NCI-H187 (cell line): ENCODE measurements at places on chromosomes 6 and 20.

DNA sequence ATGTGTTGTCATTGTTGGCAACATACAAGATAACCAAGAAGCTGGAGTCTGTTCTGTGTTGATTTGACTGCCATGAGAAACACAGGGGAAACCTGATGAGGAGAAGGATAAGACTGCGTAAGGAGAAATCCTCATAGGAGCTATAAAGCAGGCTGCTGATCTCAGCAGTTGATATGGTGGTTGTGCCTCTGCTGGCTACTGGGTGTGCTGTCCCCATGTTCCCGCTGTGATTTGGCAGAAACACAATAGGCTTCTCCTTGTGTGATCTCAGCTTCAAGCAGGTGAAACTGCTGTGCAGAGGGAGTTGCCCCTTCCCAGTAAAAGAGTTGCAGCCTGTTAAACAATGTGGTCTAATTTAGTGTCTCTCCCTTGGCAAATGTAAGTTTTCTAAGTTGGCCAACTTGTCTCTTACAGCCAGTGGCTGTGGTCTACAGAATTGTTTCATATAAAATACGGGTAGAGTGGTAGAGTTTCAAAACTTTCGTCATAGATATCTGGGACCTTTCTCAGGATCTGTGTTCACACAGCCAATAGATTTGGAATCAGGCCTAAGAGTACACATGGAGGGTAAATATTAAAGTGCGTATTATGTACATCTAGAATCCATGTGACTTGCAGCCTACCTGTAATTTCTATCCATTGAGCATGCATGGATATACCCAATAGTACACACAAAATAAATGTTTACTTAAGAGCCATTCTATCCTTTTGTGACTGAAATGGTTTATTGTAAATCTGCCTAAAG is 78.4 kb downstream of the RNF144B start:
- DNase-seq, result no peak

- no peak for DNase-seq
These were observed 16.7 kb downstream of the HMGN4 start for GRCh38 chr6:26554697-26555504.

GRCh38 chr20:45347936-45348778 is at the start of gene SDC4:
SDC4 (minus strand) TSS chr20:45348424; CDS start chr20:45348384, 40 bp downstream.
- no peak for DNase-seq

- no peak for DNase-seq
These were observed 236.6 kb upstream of the QKI start for GRCh38 chr6:163177892-163178420.

GRCh38 chr6:149077208-149077607 is 240.3 kb upstream of the TAB2 start:
- DNase-seq, result no peak

GRCh38 chr6:80211286-80211685 is 104.8 kb downstream of the BCKDHB start:
- DNase-seq, result no peak

DNA sequence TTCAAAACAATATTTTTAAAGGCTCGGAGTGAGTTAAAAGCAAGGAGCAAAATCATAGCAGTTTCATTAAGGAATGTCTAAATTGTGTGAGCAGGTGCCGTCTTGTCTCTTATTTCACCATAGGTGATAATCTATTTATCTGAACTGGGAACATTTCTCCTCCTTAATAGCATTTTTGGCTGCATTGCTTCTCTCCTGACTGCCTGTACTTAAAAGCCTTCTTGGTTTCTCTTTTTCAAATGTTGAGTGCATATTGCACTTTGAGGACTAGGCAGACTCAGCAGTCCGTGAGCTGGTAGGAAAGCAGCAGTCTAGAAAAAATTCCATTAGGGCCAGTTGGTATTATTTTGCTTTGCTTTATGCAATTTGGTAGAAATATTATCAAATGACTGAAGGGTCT is 645.9 kb downstream of the GRIK2 start:
- no peak for DNase-seq

- no peak for DNase-seq
These were observed 479.7 kb upstream of the FLRT3 start for GRCh38 chr20:14817101-14817500.

DNA sequence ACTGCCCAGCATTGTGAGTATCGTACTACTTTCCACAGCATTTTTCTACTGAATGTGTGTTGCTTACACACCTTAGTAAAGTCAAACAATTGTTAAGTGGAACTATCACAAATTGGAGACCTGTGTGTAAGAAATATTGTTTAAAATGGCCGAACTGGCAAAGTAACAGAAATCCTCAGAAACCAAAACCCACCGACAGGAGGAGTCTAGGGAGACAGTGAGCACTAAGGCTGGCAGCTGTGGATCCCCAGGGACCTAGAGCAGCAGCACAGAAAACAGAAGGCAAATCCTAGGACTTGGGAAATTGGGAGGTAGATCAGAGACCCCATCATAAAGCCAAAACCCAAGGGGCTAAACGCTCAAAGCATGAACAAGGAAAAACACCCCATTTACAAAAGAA is 69.9 kb downstream of the SESN1 start:
- no peak for DNase-seq
